ENCODE measurements at places on chromosomes 12 and 14. TPM values are rescaled to one million over a fixed set of nuclear protein-coding genes. Genes with fewer than 3 reads are reported as not detected.
A peak's percentile ranks its signal among the peaks of the same experiment; 100 is the strongest.

DNA sequence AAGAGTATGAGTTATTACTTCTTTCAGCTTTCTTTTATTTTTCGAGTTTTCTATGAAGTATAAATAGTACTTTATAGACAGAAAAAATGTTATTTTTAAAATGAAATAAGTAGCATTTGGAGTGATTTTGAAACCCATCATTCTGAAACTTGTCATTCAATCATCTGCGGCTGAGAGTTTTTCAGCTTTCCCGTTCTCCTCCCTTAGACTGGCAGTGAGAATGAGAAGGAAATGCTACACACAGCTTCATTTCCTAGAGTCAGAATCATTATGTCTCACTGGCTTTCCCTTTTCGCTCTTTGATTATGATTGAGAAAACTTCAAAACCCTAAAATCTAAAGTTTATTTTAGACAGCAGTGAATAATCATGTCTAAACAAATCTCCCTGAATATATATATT lies 33.7 kb upstream of the GNPNAT1 start:
- DNase-seq = no peak

DNA sequence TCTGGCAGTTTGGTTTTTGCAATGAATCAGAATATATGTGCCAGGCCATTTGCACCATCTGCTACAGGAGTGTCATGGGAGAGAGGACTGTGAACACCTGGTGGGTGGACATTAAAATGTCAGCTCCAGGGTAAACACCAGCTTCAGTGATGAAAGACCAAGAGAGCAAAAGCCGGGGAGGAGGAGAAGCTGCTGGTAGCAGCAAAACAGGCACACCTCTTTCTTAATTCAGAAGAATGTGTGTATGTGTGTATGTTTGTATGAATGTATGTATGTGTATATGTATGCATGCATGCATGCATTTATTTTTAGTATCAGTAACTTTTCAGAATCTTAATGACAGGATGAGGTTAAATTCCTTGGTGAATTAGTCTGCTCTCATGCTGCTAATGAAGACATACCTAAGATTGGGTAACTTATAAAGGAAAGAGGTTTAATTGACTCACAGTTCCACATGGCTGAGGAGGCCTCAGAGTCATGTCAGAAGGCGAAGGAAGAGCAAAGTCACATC lies 357.4 kb upstream of the PRICKLE1 start:
- no peak for DNase-seq

GRCh38 chr12:76232013-76232412 lies 116.2 kb downstream of the BBS10 start:
- no peak for DNase-seq

Gene DIO3
- total RNA-seq = 5.6 TPM

Gene MLXIP
- 111 TPM for total RNA-seq

DNA sequence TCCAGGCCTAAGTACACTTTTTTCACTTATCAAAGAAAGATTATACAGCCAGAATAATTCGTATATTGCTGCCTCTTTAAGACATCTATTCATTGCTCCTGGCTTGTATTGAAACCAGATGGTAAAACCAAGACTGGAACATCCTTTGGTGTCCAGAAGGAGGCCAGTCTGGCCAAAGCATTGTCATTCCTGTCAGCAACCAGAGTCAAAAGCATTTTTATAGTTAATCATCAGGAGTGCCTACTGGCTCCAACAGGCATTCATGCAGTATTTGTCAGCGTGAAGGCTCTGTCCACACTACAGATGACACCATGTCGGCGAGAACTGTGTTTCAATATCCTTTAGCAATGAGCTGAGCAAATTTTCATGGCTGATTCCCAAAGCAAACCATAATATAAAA lies 118.0 kb upstream of the G2E3 start:
- DNase-seq = no peak

- peak; percentile 71 for DNase-seq
These were observed at the start of gene SYNE3 for GRCh38 chr14:95516554-95517181. Gene SYNE3, minus strand, starts transcription at chr14:95516650. Its CDS starts 40,829 bp downstream, at chr14:95475821.

DNA sequence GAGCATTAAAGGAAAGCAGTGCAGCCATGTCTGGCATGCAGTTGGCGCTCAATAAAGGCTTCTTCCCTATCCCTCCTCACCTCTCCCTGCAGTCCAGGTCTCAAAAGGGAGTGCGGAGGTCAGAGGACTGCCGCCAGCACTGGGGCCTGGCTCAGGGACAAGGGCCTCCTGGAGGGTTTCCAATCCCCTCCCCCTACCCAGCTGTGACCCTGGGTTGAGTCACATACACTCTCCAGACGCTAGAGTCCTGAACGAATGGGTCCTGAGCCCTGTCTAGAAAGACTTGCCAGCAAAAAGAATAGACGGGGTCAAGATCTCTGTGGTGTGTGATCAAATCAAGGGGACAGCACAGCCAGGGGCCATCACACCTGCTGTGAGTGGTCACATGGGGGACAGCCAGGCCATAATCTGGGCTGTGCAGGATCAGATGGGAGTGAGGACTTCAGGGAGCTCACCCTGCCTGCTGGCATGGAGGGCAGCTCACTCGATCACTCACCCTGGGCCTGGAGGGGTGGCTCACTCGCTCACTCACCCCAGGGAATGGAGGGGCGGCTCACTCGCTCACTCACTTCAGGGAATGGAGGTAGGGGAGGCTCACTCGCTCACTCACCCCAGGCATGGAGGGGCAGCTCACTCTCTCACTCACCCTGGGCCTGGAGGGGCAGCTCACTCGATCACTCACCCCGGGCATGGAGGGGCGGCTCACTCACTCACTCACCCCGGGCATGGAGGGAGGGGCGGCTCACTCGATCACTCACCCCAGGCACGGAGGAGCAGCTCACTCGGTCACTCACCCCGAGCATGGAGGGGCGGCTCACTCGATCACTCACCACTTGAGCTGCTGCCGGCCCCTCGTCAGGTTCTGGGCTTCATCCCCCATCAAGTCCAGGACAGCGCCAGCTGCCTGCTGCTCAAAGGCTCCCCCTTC lies 12.8 kb downstream of the CFAP73 start:
- no peak for DNase-seq

GRCh38 chr14:35337269-35338255 lies 45.4 kb downstream of the PSMA6 start:
- DNase-seq = no peak

- no peak for DNase-seq
These were observed 11.6 kb downstream of the APPL2 start for GRCh38 chr12:105224399-105224798.

Gene SCAF11
- 91.8 TPM for total RNA-seq

DNA sequence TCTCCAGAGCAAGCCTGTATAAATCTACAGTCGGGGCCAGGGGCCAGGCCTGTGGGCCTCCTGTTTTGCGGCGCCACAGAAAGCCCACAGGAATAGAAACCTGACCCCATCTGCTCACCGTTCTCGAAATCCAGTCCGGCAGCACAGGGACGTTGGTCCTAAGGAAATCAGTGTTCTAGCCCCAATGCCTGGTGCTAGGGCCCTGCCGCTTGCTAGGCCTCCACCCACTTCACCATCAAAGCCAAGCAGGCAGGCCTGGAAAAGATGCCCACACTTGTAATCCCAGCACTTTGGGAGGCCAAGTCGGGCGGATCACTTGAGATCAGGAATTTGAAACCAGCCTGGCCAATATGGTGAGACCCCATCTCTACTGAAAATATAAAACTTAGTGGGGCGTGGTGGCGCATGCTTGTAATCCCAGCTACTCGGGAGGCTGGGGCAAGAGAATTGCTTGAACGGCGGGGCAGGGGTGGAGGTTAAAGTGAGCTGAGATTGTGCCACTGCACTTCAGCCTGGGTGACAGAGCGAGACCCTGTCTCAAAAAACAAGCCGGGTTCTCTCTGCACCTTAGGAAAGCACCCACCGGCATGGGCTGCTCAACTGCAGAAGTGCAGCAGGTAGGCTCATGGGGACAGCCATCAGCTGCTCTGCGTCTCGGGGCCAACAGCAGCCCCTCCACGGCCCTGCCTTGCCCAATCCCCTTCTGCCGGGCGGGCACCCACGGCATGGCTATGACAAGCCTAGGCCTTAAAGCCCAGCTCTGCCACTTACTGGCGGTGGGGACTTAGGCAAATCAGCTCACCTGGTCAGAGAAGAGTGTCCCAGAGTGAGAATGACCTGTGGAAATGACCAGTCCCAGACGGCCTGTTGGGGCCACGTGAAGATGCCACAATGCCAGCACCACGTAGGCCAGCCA lies 47.4 kb downstream of the VWF start:
- no peak for DNase-seq

- DNase-seq = no peak
These were observed 1.1 kb upstream of the BCL11B start for GRCh38 chr14:99272899-99273765.

GRCh38 chr12:94813314-94813713 lies 163.0 kb upstream of the TMCC3 start:
- DNase-seq = no peak

GRCh38 chr12:132771126-132771838 lies 9.7 kb upstream of the ANKLE2 start:
- DNase-seq = no peak

DNA sequence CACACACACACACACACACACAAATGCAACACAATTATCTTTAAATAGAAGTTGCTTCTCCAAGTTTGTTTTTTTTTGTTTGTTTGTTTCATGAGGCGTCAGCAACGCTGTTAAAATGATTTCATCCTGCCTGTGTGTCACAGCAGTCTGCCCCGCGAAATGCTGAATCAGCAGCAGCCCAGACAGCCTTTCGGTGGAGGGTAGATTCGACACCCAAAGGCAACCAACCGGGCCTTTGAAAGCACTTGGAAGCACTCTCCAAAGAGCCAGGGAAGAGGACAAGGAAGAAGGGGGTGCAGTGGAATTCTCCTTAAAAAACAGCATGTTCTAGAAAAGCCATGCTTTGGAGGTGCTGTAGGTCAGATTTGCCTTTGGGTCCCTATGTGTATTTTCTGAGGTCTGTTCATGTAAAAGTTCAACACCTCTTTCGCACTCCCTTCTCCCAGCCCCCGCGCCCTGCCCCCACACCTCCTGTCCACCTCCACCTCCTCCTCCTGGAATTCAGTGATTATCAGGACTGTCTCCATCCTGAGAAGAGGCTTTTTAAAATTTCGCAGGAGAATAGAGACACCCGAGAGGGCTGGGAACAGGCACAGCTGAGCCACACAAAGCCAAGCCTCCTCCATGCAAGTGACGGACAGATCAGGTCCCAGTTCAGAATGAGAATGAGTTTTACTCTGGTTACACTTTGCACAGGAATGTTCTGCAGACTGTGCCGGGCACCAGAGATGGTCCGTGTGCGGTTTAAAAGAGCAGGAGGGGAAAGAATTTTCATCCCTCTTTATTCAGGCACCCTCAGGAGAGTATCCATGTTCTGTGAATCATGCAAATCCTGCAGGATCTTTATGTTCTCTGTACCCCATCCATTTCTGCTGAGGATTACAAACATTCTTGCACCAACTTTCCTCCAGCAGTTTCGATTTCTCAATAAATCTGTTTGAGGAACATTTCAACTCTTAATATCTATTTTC lies 177.9 kb downstream of the ETV6 start:
- DNase-seq = no peak

- no peak for DNase-seq
These were observed 386.7 kb downstream of the LRIG3 start for GRCh38 chr12:58533652-58534051.

- no peak for DNase-seq
These were observed 279.3 kb downstream of the MED13L start for GRCh38 chr12:115998119-115998633.

GRCh38 chr12:131038961-131039950 lies 85.5 kb downstream of the ADGRD1 start:
- no peak for DNase-seq

Gene NANOG
- 0.23 TPM for total RNA-seq

- no peak for DNase-seq
These were observed 9.7 kb upstream of the RIN3 start for GRCh38 chr14:92503756-92504491.

GRCh38 chr12:88433997-88434703 lies 146.1 kb downstream of the KITLG start:
- no peak for DNase-seq

Gene FSCB
- total RNA-seq = not detected

- DNase-seq = no peak
These were observed 16.9 kb downstream of the TAOK3 start for GRCh38 chr12:118355843-118356242.

Gene TPH2
- 0.23 TPM for total RNA-seq

DNA sequence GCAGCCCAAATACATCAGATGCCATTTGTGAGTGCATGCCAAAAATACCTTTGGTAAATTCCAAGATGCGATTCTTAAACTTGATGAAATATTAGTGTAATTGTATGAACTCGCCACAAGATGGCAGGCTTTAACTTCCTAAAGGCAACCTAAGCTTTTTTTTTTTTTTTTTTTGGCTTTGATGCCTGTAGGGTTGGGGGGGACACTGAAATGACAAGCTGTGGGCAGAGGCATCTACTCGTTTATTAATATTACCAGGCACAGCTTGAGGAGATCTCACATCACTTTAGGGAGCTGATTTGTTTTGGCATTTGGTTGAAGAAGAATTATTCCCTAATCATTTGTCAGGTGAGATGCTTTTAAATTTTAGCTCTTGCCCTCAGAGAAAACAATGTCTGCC lies 126.7 kb upstream of the CCDC196 start:
- DNase-seq = no peak

GRCh38 chr12:96420277-96420835 lies 20.1 kb upstream of the CDK17 start:
- no peak for DNase-seq

DNA sequence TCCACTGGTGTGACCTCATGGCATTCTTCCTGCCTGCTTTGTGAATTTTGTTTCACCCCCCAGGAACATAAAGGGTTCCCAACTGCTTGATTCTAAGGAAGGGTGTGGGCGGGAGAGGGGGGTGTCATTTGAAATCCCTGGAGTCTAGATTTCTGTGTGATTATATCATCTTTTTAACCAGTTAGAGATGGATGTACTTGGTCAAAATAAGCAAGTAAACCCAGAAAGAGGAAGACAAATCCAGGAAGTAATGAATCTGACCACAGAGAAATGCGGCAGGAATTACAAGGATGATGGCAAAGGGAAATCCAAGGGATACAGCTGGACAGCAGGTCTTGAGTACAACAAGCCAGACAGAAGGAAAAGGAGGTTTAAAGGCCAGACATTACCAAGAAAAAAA lies 38.9 kb downstream of the DMAC2L start:
- DNase-seq = no peak

DNA sequence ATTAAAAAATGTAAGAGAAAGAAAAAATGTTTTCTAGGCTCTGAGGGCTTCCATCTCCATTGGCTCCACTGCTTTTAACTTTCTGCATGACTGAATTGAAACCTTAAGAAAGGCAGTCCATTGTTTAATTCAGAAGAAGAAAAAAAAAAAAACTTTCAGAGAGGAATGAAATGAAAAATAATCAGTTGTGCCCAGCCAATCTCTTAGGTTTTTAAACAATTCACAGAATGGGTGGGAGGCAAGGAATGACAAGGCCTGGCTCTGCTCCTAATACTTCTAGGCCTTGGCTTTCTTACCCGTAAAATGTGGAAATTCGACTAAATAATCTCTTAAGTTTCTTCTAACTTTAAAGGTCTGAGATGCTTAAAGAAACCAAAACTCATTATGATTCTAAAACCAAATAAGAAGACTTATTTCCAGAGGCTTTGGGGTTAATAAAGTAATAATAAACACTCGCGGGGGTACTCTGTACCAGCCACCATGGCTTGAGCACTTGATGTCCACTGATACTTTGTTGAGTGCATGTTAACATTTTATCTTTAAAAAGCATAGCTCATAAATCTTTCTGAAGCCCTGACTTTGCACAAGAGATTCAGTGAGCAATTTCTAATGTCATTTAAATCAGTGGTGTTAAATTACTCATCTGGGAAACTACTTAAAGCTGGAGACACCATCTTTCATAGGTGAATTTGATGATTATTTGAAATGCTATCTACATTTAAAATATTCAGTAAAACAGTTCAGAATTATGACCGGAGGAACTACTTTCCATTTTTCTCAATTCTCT lies 49.6 kb downstream of the STON2 start:
- DNase-seq = no peak
